ENCODE measurements at places on chromosomes 16 and 17. TPM values are rescaled to one million over a fixed set of nuclear protein-coding genes. Genes with fewer than 3 reads are reported as not detected.

DNA sequence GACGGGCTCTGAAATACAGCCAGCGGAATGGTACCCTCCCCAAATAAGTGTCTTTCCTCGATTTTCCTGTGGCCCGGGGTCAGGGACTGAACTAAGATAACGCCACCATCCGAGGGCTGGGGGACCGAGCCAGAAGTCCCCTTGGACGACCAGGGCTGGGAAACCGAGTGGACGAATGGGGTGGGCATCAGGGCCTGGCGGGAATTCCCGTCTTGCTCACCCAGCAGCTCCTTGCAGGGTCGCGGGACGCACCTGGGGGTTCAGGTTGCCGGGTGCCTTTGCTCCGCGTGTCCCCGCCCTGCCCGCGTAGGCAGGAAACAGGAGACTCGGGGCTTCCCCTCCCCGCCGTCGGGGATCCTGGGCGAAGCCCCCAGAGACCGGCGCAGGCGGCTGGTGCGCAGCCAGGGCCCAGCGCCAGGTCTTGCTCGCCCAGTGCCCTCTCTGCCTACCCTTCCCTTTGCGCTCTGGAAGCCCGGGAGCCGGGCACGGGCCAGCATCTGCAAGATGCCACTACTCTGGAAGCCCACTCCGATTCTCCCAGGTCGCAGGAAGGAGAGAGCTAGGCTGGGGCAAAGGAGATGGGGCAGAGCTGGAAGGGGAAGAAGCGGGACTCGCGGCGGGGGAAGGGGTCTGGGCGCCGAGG is 665 bp upstream of the GRIN2C start:
- DNase-seq, result no peak

DNA sequence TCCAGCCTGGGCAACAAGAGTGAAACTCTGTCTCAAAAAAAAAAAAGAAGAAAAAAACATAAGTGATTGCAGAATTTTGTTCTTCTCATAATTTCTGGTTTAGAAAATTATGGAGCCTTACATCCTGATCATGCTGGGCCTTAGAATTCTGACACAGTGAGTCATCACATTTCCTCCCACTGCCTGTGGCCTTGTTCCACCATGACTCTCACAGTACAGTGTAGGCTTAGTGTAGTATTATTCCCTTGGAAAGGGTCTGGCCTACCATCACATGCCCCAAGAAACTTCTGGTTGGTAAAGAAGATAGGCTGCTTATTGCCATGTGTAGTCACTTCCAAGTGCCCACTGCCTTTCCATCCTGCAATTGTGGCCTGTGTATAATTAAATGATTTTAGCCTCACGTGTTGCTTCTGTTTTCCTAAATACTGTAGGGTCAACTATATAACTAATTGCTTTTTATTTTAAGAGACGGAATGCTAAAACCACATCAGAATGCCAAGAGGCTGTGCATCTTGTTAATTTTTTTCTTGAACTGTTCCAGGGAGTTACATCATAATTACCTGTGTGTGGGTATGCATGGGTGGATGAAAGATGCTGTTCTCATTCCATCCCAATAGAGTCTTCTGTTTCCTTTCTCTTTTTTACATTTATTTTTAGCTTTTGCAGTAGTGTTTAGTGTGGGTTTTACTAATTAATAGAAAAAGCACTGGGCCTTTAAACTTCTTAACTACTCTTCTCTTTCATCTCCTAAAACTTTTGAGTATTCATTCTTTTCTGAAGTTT is 25.9 kb downstream of the OGFOD1 start:
- no peak for DNase-seq

DNA sequence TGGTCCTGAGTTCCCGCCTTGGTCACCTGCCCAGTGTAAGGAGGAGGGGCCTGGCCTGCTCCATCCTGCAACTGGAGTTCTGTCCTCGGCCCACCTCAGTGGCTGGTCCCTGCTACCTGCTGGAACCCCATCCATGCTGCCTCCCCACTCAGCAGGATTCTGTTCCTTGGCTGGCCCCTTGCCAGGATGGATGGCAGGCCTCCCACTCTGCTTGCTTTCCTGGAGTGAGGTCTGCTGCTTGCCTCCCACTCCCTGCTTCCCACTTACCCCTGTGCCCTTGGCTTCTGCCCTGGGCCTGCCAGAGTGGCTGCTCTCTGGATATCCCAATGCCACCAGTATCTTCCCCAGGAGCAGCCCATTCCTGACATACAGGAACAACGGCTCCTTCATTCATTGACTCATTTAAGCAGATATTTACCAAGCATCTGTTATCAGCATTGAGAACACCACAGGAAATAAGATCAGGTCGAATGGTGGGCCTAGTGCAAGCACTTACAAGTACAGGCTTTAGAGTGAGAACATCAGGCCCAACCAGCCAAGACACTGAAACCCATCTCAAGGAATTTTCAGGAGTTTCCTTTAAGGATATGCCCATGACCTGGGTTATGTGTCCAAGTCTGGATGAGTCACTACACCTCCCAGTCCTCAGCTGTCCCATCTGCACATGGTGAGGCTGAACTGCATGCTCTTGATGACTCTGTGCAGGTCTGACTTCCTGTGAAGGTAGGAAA is 17.0 kb upstream of the RPRML start:
- DNase-seq, result no peak

DNA sequence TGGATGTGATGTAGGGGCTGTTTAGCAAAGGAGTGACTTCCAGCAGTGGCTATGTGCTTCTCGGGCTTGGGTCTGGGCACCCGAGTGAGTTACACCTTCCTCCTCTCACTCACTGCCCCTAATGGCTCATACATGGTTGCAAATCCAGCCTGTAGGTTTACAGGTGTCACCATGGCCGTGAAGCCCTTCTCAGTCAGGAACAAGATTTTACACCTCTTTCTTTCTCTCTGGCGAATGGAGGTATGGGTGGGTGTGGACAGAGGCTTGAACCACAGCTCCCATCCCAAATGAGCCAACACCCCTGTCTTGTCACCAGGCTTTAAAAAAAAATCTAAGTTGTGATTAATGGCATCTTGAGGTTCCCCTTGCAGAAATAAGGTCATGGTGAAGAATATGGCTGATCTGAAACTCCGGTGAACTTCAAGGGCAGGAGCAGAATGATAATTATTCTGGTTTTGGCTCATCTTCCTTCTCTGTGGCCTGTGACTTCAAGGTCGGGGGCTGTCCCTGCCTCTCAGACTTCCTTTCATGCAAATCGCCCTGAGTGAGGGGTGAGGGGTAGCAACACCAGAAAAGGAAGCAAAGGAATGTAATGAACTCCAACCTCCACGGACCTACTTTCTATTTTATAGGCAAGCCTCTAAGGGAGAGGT is 331.2 kb downstream of the MAF start:
- no peak for DNase-seq

GRCh38 chr16:65876624-65877023 is 489.9 kb upstream of the CDH5 start:
- DNase-seq, result no peak

DNA sequence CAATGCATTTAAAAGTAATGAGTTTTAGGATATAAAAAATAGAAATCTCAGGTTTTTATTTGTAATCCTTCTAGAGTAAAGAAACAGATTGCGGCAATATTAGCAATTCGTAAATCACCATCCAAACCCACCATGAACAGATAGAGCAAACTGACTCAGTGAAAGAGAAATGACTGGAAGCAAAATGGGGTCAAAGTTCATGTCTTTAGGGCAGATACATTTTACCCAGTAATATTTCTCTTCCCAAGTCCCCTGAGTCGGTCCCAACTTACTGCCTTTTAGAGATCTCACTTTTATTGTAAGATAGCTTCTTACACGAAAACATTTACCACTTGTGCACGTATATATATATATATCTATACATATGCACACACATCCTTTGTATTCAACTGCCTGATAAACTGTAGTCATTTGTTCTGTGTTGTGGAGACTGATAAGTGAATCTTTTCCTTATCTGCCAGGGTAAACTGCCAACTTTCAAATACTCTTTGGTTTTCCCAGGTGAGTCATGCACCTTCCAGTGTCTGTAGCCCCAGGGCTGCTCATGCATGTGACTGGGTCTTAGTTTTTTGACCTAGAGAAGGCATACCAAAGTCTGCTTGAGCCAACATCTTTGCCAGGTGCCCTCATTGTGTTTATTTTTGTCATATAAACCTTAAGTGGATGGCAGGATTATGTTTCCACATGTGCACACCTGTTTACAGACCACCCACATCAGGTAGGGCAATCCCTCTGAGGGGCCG is 7.8 kb upstream of the IRF8 start:
- DNase-seq, result no peak

DNA sequence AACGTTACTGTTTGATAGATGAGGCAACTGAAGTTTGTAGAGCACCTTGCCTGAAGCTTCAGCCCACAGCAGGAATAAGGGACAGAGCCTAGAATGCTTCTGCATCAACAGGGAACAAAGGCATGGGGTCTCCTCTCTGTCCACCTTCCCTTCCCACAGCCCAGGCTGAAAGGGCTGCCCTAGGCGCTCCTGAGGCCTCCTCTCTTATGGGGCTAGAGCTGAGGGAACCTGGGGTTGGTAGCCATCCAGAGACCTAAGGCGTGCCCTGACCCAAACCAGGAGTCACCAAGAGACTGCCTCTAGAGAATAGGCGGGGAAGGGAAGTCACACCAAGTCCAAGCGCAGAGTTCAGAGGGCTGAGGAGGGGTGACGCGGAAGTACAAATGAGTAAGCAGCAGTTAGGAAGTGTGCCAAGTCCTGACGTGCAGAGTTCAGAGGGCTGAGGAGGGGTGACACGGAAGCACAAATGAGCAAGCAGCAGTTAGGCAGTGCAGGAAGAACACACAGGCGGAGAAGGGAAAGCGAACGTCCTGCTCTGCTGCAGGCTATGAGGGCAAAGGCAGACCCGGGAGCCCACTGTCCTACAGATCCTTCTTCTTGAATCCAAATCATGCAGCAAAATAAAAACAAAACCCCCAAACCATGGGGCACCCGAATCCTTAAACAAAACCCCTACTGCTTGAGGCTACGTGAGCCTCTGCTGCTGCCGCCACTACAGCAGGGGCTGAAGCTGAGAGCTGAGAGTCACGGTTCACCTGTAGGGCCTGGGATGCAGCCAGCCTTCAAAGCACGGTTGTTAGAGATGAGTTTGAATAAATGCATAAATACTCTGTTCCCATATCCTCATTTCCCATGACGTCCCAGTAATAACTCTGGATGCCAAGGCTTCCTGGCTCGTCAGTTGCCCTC is 2.7 kb upstream of the SPG7 start:
- DNase-seq, result peak; percentile 91

GRCh38 chr16:6250511-6250910 is 1082.1 kb upstream of the RBFOX1 start:
- DNase-seq, result no peak

- peak; percentile 55 for DNase-seq
These were observed 39.5 kb downstream of the GPT2 start for GRCh38 chr16:46923513-46924295.

- no peak for DNase-seq
These were observed 206.7 kb downstream of the RPTOR start for GRCh38 chr17:80751070-80751945.

- DNase-seq, result peak; percentile 48
These were observed 21.6 kb upstream of the PHOSPHO1 start for GRCh38 chr17:49252148-49252695.

GRCh38 chr16:84307209-84307954 is 12.7 kb downstream of the WFDC1 start:
- DNase-seq, result no peak

GRCh38 chr17:40559954-40560591 is 5.2 kb downstream of the CCR7 start:
- DNase-seq, result peak; percentile 91

GRCh38 chr17:2171702-2172076 is 116.8 kb downstream of the HIC1 start:
- DNase-seq, result no peak

DNA sequence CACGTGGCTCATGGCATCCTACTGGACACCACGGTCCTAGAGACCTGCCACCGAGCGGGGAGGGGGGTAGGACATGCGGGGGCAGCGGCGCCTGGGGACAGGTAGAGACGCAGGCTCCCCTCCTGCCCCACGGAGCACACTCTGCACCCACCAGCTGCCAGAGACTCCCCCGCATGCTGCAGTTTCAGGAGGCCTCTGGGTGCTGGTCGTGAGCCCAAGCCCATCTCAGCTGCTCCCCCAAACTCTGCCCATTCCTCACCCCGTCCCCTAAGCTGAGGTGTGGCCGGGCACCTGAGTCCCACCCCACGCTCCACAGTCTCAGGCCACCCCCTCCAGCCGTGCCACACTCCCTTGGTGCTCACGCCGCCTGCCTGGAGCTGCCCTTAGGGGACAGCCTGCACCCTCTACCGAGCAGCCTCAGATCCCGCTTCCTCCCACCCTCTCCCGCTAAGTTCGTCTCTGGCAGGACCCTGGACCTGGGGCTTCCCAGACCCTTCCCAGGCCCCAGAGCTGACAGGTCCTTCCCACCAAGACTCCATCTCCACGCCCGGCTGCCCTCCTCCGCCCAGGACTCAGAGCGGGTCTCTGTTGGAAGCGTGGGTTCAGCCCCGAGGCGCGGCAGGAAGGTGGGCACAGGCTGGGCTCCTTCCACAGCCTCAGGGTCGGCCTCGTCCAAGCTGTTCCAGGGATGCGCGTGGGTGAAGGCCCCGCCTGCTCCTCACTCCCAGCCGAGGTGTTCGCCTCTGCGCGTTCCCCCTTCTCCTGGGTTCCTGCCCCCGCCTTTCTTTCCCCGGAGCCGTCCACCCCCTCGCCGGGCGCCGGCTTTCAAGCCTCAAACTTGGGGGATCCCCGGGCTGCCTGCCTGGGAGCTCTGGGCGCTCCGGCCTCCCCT is 1.3 kb downstream of the RAB40B start:
- DNase-seq, result peak; percentile 36

- no peak for DNase-seq
These were observed 478.7 kb downstream of the CDH13 start for GRCh38 chr16:83105279-83106077.

DNA sequence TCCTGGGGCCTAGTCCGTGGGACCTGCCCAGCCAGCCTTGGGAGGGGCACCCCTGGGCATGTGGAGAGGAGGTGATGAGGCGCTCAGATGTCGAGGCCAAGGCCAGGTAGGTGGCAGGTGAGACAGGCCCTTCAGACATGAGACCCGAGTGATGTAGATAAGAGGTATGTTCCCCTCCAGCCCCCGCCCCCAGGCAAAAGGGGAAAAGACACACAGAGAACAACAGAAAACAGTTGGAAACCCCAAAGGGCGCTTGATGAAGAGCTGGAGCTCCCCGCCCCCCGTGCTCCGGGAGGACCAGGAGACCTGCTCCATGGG is 95.4 kb upstream of the CBX4 start:
- no peak for DNase-seq

- DNase-seq, result no peak
These were observed 22.5 kb downstream of the WWP2 start for GRCh38 chr16:69784586-69784985.

NACA2 gene
- not detected for total RNA-seq

KIF2B gene
- not detected for total RNA-seq

ZCCHC14 gene
- 13.2 TPM for total RNA-seq

LLGL2 gene
- total RNA-seq, result 3.6 TPM

KRTAP2-1 gene
- not detected for total RNA-seq

CHST5 gene
- total RNA-seq, result 0.22 TPM

FOXO3B gene
- total RNA-seq, result 0.91 TPM

HBM gene
- not detected for total RNA-seq

RNF222 gene
- not detected for total RNA-seq

KCNH6 gene
- total RNA-seq, result not detected

RPS15A gene
- 632 TPM for total RNA-seq

SLX4 gene
- 3.2 TPM for total RNA-seq

NME1 gene
- total RNA-seq, result 21.1 TPM
